GM12878 (cell line): ENCODE measurements at places on chromosomes 2 and 18. TPM values are rescaled to one million over a fixed set of nuclear protein-coding genes. Genes with fewer than 3 reads are reported as not detected.

The MAP3K20 gene
- 3.3 and 4.5 TPM in 2 replicates for polyA plus RNA-seq

The MPP4 gene
- polyA plus RNA-seq = 0.10 TPM in 1 of 2 replicates, not detected in the other

The CPLX4 gene
- not detected in 2 replicates for polyA plus RNA-seq

The IGFBP2 gene
- 0.28 TPM in 1 of 2 replicates, not detected in the other for polyA plus RNA-seq

The ESPNL gene
- polyA plus RNA-seq = 0.05 TPM in 1 of 2 replicates, not detected in the other

The RGPD3 gene
- 0.03 and 0.09 TPM in 2 replicates for polyA plus RNA-seq

The GPR55 gene
- 12.5 and 13.2 TPM in 2 replicates for polyA plus RNA-seq

The KRTCAP3 gene
- polyA plus RNA-seq = 0.48 and 0.51 TPM in 2 replicates

The C2orf80 gene
- polyA plus RNA-seq = not detected in 2 replicates
